ENCODE measurements at places on chromosomes 11 and 22. TPM values are rescaled to one million over a fixed set of nuclear protein-coding genes. Genes with fewer than 3 reads are reported as not detected.

C11orf97 gene
- not detected for total RNA-seq

CABP4 gene
- total RNA-seq, result not detected

IRAG1 gene
- 0.05 TPM for total RNA-seq

SMIM35 gene
- not detected for total RNA-seq

SCGB1D2 gene
- total RNA-seq, result not detected

PHF21A gene
- 12.1 TPM for total RNA-seq

SCGB2A2 gene
- total RNA-seq, result not detected

MOV10L1 gene
- not detected for total RNA-seq

GALNT18 gene
- total RNA-seq, result 19.0 TPM

OLFML1 gene
- total RNA-seq, result not detected

CASP4 gene
- total RNA-seq, result 5.0 TPM
